ENCODE measurements at places on chromosomes 5 and 9. TPM values are rescaled to one million over a fixed set of nuclear protein-coding genes. Genes with fewer than 3 reads are reported as not detected.

Gene PLK2
- polyA plus RNA-seq = 1.5 TPM

Gene DRD1
- not detected for polyA plus RNA-seq

Gene PCDHA10
- not detected for polyA plus RNA-seq

Gene RNF145
- polyA plus RNA-seq = 15.6 TPM

Gene HTR4
- polyA plus RNA-seq = not detected

Gene PCDHB16
- polyA plus RNA-seq = not detected

Gene CWC27
- polyA plus RNA-seq = 28.8 TPM

Gene PCDHGA11
- polyA plus RNA-seq = 0.15 TPM

Gene PCDHAC2
- polyA plus RNA-seq = not detected

Gene CSF2
- not detected for polyA plus RNA-seq

Data from IgD-negative memory B cell (primary cell).